ENCODE measurements at places on chromosomes 7 and 10.
A peak's percentile ranks its signal among the peaks of the same experiment; 100 is the strongest.

- no peak for DNase-seq
- peaks cover 2% of the 10 kb centered on the region for H3K36me3 ChIP-seq
- peak overlapping the region; percentile 14 for H3K4me3 ChIP-seq
- peaks cover 76% of the 10 kb centered on the region for H3K4me1 ChIP-seq
- no peaks in the 10 kb centered on the region for H3K27me3 ChIP-seq
Measured at GRCh38 chr10:118732245-118733165, 22.3 kb downstream of the CACUL1 start.

DNA sequence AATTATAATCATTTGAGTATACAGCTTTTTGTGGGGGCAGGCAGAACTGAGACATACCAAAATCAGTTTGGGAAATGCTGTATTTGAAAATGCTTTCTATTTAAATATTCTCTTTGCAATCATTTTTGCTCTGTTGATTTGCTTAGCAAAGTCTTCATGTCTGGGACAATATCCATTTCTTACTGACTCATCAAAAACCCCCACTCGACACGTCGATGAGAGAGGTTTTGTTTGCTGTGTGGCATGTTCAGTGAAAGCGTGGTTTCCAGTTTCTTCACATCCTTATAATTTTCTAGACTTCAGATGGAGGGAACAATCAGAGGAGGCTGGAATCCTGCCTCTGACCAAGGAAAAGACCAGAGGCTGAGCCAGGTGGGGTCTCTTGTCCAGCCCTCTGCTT is 28.9 kb downstream of the HTRA1 start:
- H3K4me3 ChIP-seq = no peak overlapping the region
- no peak for DNase-seq
- no peak overlapping the region for H3K27ac ChIP-seq
- H3K27me3 ChIP-seq = no peaks in the 10 kb centered on the region
- H3K36me3 ChIP-seq = no peaks in the 10 kb centered on the region
- H3K4me1 ChIP-seq = peaks cover 15% of the 10 kb centered on the region

- peaks cover 8% of the 10 kb centered on the region for H3K4me1 ChIP-seq
- DNase-seq = no peak
- H3K4me3 ChIP-seq = no peak overlapping the region
- H3K27ac ChIP-seq = no peak overlapping the region
Measured at GRCh38 chr7:25686493-25686892, 458.2 kb upstream of the NPVF start.

GRCh38 chr7:141685285-141686023 is 16.5 kb downstream of the DENND11 start:
- no peaks in the 10 kb centered on the region for H3K4me1 ChIP-seq
- H3K27ac ChIP-seq = no peak overlapping the region
- no peak for DNase-seq
- no peak overlapping the region for H3K4me3 ChIP-seq

- H3K36me3 ChIP-seq = no peaks in the 10 kb centered on the region
- no peak for DNase-seq
- H3K4me1 ChIP-seq = no peaks in the 10 kb centered on the region
- H3K27ac ChIP-seq = no peak overlapping the region
Measured at GRCh38 chr7:22845221-22845834, 22.7 kb upstream of the TOMM7 start.

DNA sequence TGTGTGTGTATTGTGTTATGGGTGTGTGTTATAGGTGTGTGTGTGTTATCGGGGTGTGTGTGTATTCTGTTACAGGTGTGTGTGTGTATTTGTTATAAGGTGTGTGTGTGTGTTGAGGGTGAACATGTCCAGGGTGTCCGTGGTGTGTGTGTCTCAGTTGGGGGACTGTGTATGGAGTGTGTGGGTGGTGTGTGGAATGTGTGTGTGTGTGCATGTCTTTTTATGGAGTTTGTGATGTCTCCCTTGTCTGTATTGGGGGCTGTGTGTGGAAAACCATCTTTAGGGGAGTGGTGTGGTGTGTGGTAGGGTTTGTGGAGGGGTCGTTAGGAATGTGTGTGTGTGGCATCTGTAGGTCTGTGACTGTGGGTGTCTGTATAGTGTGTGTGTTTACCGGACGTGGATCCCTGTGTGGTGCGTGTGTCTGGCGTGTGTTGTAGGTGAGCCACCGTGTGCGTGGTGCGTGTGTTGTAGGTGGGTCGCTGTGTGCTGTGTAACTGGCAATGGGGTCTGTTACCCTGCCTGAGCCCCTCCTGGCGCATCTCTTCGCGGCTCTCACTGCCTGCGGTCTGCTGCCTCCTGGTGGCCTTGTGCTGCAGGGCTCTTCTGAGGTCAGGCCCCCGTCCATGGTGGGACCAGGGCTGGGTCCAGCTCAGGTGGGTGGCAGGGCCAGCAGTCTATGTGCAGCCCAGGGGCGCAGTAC is 61.7 kb downstream of the PALD1 start:
- no peaks in the 10 kb centered on the region for H3K27me3 ChIP-seq
- DNase-seq = peak; percentile 24
- H3K4me3 ChIP-seq = no peak overlapping the region
- no peaks in the 10 kb centered on the region for H3K36me3 ChIP-seq
- H3K4me1 ChIP-seq = no peaks in the 10 kb centered on the region

Data from activated naive CD8-positive, alpha-beta T cell treated with anti-CD3 and anti-CD28 coated beads, Interleukin-2, amount 50 U/mL, for 24 hours (primary cell).